ENCODE measurements at places on chromosomes 12 and 14. TPM values are rescaled to one million over a fixed set of nuclear protein-coding genes. Genes with fewer than 3 reads are reported as not detected.

DNA sequence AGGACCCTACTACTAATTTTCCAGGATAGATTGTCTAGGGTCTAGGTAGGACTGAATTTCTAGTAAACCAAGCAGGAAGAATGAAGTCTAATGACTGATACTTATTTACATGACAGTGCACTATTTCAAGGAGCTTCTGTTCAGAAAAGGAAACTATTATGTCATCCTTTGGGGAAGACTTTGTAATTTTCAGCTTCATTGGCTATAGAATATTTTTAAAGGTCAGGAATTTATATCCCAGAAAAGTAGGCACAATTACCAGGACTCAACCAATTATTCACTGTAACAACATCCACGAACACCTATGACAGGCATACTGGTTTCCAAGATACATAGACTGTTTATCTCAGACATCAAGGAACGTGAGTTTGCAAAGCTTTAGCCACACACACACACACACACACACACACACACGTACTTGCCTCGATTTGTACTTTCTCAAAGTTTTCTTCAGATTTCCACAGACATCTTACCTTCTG is 23.2 kb downstream of the OR6S1 start:
- DNase-seq = no peak

- DNase-seq = no peak
These were observed 64.4 kb upstream of the FZD10 start for GRCh38 chr12:130097798-130098255.

- no peak for DNase-seq
These were observed 65.2 kb downstream of the OTX2 start for GRCh38 chr14:56745097-56745496.

- no peak for DNase-seq
These were observed 108.0 kb downstream of the RIMBP2 start for GRCh38 chr12:130608132-130608531.

- DNase-seq = no peak
These were observed 22.3 kb downstream of the SLC38A4 start for GRCh38 chr12:46803517-46803916.

GRCh38 chr12:3453206-3453989 is 37.6 kb upstream of the PRMT8 start:
- no peak for DNase-seq

- DNase-seq = no peak
These were observed 11.6 kb downstream of the RMST start for GRCh38 chr12:97474161-97474560.

- DNase-seq = peak; percentile 32
These were observed 520 bp upstream of the MON2 start for GRCh38 chr12:62466018-62466593.

- DNase-seq = no peak
These were observed 33.5 kb downstream of the UNC79 start for GRCh38 chr14:93464271-93464670.

GRCh38 chr12:55037351-55037987 is 17.7 kb downstream of the NEUROD4 start:
- no peak for DNase-seq

- DNase-seq = no peak
These were observed 20.1 kb upstream of the EIF2B2 start for GRCh38 chr14:74982661-74983060.

- no peak for DNase-seq
These were observed 106.7 kb downstream of the CRADD start for GRCh38 chr12:93783832-93784231.

- DNase-seq = no peak
These were observed 1147.8 kb downstream of the FSCB start for GRCh38 chr14:43359317-43359716.

DNA sequence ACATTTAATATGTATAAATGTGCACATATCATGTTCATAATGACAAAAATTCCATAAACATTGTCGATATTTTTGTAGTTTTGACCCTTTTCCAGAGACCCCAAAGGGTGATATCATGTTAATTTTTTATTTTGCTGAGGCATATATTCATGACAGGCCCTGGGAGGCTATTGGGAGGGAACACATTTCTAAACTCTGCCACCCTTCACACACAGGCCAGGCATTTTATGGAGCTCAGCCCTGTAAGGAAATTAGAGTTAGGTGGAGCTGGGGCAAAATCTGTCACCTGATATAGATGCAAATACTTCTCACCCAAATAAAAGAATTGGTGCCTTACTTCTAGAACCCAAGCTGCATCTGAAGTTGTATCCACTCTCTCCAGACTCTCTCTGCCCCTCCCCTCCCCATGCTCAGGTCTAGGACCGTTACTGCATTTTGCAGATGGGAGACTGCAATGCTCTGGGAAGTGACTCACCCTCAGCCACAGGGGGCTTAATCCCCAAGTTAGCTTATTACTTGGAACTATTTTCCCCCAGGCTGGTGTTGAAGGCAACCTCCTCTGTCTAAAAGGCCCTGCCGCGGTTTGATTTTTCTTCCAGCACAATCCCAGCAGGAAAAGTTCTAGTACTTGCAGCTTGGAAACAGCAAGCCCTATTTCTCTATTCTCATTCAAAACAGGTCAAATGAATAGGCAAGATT is 238.9 kb downstream of the EMP1 start:
- no peak for DNase-seq

- no peak for DNase-seq
These were observed 3.6 kb downstream of the CCDC85C start for GRCh38 chr14:99600232-99600888.

- no peak for DNase-seq
These were observed 315.5 kb downstream of the RMST start for GRCh38 chr12:97778111-97778510.

The HOXC4 gene
- not detected for total RNA-seq

The RNASE4 gene
- 8.1 TPM for total RNA-seq

The RTN1 gene
- total RNA-seq = 0.18 TPM

The LHX5 gene
- not detected for total RNA-seq

The TOMM20L gene
- total RNA-seq = not detected

The ADCY4 gene
- total RNA-seq = not detected

The VPS33A gene
- total RNA-seq = 20.3 TPM

The ANP32D gene
- not detected for total RNA-seq

The HOXC13 gene
- not detected for total RNA-seq
